Activated CD8-positive, alpha-beta T cell treated with anti-CD3 and anti-CD28 coated beads, Interleukin-2, amount 10 ng/mL, durations not matched to agents 7 days and 5 days (primary cell): ENCODE measurements at places on chromosomes 2 and 18. TPM values are rescaled to one million over a fixed set of nuclear protein-coding genes. Genes with fewer than 3 reads are reported as not detected.

The ARHGAP15 gene
- total RNA-seq = 154 TPM

The SCN7A gene
- not detected for total RNA-seq

DNA sequence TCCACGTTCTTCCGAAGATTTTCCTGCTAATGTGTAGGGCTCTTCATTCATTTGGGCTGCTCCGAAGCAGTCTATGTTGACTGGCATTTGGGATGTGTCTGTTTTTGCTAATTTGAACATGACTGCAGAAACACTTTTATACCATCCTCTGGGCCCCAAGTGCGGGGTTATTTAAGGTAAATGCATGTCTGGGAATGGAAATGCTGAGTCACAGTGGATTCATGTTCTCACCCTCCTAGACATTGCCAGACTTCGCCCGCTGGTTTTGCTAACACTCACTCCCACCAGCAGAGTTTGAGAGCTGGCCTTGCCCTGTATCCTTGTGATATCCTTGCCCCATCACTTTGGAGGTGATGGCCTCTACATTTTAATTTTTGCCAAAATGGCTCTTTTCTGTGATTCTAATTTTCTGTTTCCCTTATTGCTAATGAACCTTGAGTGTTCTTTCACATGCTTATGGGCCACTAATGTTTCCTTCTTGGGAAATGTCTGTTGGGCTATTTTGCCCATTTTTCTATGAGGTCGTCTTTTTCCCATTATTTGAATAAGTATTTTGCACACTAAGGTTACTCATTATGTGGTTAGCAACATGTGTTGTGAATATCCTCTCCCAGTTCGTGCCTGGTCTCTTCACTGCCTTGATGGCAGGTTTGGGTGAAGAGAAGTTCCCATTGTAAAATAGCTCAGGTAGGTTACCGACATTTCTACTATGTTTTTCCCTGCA, 204.1 kb downstream of the GLI2 start:
- no peak overlapping the region for H3K4me3 ChIP-seq
- no peaks in the 10 kb centered on the region for H3K4me1 ChIP-seq
- H3K27me3 ChIP-seq = no peaks in the 10 kb centered on the region
- no peaks in the 10 kb centered on the region for H3K36me3 ChIP-seq
- no peak for DNase-seq

The YPEL5 gene
- total RNA-seq = 32.5 TPM

The ANTXR1 gene
- total RNA-seq = 0.05 TPM

GRCh38 chr18:65788373-65788772, 37.6 kb downstream of the CDH7 start:
- H3K4me1 ChIP-seq = no peaks in the 10 kb centered on the region
- H3K27me3 ChIP-seq = no peaks in the 10 kb centered on the region
- H3K4me3 ChIP-seq = no peak overlapping the region
- no peak overlapping the region for H3K27ac ChIP-seq
- no peak for DNase-seq

The RNF144A gene
- 87.0 TPM for total RNA-seq

- no peak overlapping the region for H3K4me3 ChIP-seq
- peaks cover 6% of the 10 kb centered on the region for H3K4me1 ChIP-seq
- peak; percentile 22 for DNase-seq
- no peaks in the 10 kb centered on the region for H3K36me3 ChIP-seq
- H3K27me3 ChIP-seq = no peaks in the 10 kb centered on the region
Measured at GRCh38 chr18:48735080-48735676, 196.3 kb downstream of the CTIF start.

- DNase-seq = peak; percentile 82
- no peaks in the 10 kb centered on the region for H3K36me3 ChIP-seq
- peaks cover 24% of the 10 kb centered on the region for H3K4me1 ChIP-seq
- H3K4me3 ChIP-seq = peak overlapping the region; percentile 57
- no peaks in the 10 kb centered on the region for H3K27me3 ChIP-seq
Measured at GRCh38 chr2:96407041-96407918, 71.7 kb downstream of the NCAPH start.

GRCh38 chr2:105747254-105747894, 2.7 kb downstream of the NCK2 start:
- no peaks in the 10 kb centered on the region for H3K27me3 ChIP-seq
- peak overlapping the region; percentile 88 for H3K27ac ChIP-seq
- H3K36me3 ChIP-seq = peaks cover 63% of the 10 kb centered on the region
- H3K4me1 ChIP-seq = peaks cover 72% of the 10 kb centered on the region
- peak; percentile 36 for DNase-seq

DNA sequence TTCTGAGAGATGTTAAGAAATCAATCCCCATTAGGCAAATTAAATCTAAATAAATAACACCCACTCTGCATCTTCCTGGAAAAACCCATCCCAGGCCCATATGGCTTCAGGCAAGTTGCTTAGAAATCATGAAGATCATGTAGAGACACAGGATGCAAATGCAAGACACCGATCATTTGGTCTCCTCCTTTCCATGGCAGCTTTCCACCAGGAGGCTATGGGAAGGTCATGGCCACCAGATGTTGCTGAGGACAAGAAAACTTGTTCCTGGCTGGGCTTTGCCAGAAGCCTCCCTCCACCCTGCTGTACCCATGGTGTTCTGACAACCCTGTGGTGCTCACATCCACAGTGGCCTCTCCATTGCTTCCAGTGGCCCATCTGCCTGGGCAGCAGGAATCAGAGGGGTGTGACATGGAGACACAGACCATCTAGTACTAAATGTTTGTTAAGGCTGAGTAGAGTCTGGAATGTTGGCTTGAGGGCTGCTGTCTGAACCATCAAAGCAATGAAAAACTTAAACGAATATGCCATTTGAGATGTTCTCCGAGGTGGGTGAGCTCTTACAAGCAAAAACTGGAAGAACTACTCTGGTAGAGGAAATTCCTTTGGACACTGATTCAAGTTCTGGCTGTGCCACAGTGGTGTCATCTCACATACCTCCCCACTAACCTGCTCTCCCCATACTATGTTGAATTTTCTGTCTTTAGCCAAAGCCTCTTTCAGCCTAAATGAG, 293.2 kb downstream of the TNS1 start:
- H3K27ac ChIP-seq = no peak overlapping the region
- H3K27me3 ChIP-seq = peaks cover 3% of the 10 kb centered on the region
- H3K4me3 ChIP-seq = no peak overlapping the region
- H3K4me1 ChIP-seq = peaks cover 2% of the 10 kb centered on the region
- no peak for DNase-seq
- no peaks in the 10 kb centered on the region for H3K36me3 ChIP-seq

DNA sequence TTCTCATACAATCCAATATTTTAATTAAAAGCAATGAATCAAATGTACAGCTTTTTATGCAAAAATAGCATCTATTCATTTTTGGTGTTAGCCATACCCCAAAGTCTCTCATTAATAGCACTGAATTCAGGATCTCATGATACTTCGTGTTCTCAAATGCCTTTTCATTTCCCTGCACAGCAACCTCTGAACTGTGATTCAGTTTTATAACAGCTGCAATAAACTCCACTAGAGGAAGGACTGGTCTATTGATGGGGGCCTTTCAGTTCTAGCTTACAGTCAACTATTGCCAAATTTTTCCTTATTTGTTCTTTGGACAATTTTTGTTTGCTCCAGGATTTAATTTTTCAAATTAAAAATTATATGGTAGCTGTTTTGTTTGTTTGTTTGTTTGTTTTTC, 4.8 kb upstream of the TMEM87B start:
- H3K4me1 ChIP-seq = peaks cover 9% of the 10 kb centered on the region
- no peak for DNase-seq
- peaks cover 20% of the 10 kb centered on the region for H3K27me3 ChIP-seq
- no peaks in the 10 kb centered on the region for H3K36me3 ChIP-seq
- no peak overlapping the region for H3K4me3 ChIP-seq
- H3K27ac ChIP-seq = no peak overlapping the region

The NXPH2 gene
- not detected for total RNA-seq

DNA sequence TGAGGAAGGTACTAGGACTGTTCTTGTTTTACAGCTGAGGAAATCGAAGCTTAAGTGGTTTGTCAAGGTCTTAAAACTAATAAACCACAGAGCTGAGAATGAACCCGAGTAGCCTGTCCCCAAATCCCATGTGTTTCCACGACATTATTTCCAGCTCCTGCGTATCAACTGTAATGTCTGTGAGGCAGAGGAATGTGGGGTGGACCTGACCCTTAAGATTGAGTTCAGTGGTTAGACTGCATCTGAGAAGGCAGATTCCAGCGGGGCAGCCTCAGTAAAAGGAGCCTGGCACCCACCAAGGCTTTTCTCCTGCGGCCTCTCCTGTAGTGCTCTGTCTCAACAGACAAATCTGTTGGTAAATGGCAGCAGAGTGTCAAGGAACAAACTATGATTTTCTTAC, 81.9 kb upstream of the TMEM178A start:
- H3K27ac ChIP-seq = no peak overlapping the region
- no peaks in the 10 kb centered on the region for H3K27me3 ChIP-seq
- no peak for DNase-seq
- H3K4me1 ChIP-seq = no peaks in the 10 kb centered on the region
- no peaks in the 10 kb centered on the region for H3K36me3 ChIP-seq
- no peak overlapping the region for H3K4me3 ChIP-seq

The TEKT4 gene
- not detected for total RNA-seq

DNA sequence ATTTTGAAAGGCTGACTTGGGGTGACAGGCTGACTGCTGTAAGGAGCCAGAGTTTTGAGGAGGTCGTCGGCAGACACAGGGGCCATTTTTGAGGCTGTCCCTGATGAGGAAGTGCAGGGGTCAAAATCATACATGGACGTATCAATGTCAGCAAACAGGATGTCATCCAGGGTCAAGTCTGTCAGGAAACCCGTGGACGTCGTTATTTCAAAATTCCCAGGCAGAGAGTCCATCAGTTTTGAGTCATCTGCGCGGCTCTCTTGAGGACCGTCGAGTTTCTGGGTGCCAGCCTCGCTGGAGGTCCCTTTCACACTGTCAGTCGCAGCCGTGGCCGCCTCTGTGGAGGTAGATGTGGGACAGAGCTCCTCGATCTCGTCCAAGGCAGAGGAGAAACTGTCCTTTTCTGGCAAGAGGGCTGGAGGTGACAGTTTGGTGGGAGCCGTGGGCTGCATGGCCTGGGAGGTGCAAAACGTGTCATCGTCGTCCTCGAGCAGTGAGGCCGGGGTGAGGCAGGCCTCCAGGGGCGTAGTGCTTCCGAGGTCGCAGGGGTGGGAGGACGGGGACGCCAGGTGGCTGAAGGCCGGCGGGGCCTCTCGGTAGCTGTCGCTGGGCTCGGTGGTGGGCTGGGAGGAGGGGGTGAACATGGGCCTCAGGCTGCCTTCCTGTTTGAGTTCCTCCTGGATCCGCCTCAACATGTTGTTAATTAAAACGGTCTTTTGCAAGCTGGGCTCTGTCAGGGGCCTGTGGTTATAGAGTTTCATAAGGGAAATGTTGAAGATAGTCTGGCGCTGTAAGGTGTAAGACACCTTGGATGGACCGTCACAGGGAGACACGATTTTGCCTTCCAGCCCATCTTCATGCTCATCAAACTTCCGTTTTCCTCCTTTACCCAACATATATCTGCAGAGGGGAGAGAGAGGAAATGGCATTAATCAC, 17.5 kb downstream of the SERTAD2 start:
- peak; percentile 49 for DNase-seq
- H3K27ac ChIP-seq = peak overlapping the region; percentile 90
- H3K36me3 ChIP-seq = peaks cover 37% of the 10 kb centered on the region
- H3K4me3 ChIP-seq = peak overlapping the region; percentile 41
- peaks cover 57% of the 10 kb centered on the region for H3K4me1 ChIP-seq

GRCh38 chr2:240983361-240983995, 14.9 kb upstream of the SNED1 start:
- peak; percentile 55 for DNase-seq
- no peaks in the 10 kb centered on the region for H3K36me3 ChIP-seq
- no peaks in the 10 kb centered on the region for H3K4me1 ChIP-seq
- no peak overlapping the region for H3K4me3 ChIP-seq

- H3K4me3 ChIP-seq = no peak overlapping the region
- DNase-seq = no peak
- H3K27ac ChIP-seq = no peak overlapping the region
- H3K4me1 ChIP-seq = no peaks in the 10 kb centered on the region
- no peaks in the 10 kb centered on the region for H3K36me3 ChIP-seq
Measured at GRCh38 chr2:83827618-83828017, 631.5 kb downstream of the SUCLG1 start.
